ENCODE measurements at places on chromosomes 11 and 22.

GRCh38 chr22:26610072-26610958 lies 7.5 kb downstream of the CRYBB1 start:
- peak overlapping the region; percentile 97 for H3K27ac ChIP-seq
- H3K27me3 ChIP-seq, result peaks cover 13% of the 10 kb centered on the region
- no peak overlapping the region for H3K4me3 ChIP-seq
- DNase-seq, result no peak
- H3K36me3 ChIP-seq, result no peaks in the 10 kb centered on the region
- peaks cover 42% of the 10 kb centered on the region for H3K4me1 ChIP-seq

GRCh38 chr11:5833446-5833845 lies 8.3 kb downstream of the OR52E6 start:
- H3K4me1 ChIP-seq, result peaks cover 11% of the 10 kb centered on the region
- peaks cover 10% of the 10 kb centered on the region for H3K27me3 ChIP-seq

DNA sequence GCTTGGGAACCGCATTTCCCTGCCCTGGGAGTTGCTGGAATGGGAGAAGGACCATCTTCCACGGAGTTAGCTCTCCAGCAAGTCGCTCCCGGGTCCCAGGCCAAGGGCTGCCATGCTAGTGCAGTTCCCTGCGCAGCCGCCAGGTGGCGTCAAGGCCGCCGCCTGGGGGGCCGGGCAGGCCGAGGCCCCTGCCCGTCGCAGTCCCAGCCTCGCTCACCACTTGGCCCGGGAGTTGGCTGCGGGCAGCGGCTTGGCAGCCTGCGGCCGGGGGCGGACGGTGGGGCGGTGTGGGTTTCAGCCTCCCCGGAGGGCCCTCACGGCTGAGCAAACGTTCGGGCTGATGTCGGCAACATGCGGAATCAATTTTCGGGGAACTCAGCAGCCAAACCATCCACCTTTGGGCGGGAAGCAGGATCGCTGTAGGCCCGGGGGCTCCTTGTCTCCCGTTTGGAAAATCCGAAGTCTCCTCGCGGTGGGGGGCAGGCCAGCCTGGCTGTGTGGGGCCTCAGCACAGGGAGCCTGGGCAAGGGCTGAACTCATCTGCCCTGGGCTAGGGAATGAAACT lies 415.1 kb downstream of the SOX6 start:
- H3K4me3 ChIP-seq, result no peak overlapping the region
- H3K4me1 ChIP-seq, result no peaks in the 10 kb centered on the region
- no peaks in the 10 kb centered on the region for H3K27me3 ChIP-seq
- H3K36me3 ChIP-seq, result no peaks in the 10 kb centered on the region
- DNase-seq, result no peak

GRCh38 chr11:133414506-133414905 lies 117.8 kb downstream of the OPCML start:
- no peak overlapping the region for H3K4me3 ChIP-seq
- H3K27me3 ChIP-seq, result peaks cover 4% of the 10 kb centered on the region
- no peaks in the 10 kb centered on the region for H3K4me1 ChIP-seq
- no peaks in the 10 kb centered on the region for H3K36me3 ChIP-seq
- H3K27ac ChIP-seq, result no peak overlapping the region
- DNase-seq, result no peak

GRCh38 chr11:96143041-96143521 lies 199.9 kb downstream of the MAML2 start:
- no peaks in the 10 kb centered on the region for H3K36me3 ChIP-seq
- peaks cover 49% of the 10 kb centered on the region for H3K4me1 ChIP-seq
- H3K4me3 ChIP-seq, result no peak overlapping the region
- H3K27me3 ChIP-seq, result no peaks in the 10 kb centered on the region
- H3K27ac ChIP-seq, result no peak overlapping the region

DNA sequence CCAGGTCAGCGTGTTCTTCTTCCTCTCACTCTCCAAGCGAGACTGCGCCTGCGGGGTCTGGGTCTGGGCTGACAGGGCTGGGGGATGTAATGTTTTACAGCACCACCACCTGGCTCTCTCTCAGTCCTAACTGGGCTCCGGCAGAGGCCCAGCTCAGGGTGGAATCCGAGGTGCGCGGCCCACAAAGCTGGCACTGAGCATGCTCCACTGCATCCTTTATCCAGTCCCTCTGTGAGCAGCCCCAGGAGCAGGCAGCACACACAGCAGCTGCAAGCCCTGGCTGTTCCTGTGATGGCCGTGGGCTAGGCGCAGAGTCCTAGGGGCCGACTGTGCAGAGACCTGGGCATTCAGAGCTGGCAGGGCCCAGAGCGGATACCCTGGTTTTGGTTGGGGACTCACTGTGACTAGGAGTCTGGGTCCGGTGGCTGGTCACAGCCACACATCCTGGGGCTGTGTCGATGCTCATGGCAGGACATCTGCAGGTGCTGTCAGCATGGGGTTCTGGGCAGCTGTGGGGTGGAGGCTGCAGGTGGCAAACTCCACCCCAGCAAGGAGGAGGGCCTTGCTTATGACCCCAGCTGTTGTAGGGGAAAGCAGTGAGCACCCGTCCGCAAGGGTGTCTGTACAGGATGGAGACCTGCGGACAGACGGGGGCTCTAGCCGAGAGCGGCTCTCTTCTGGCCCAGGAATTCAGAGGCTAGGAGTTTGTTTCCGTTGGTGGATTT lies 4.0 kb downstream of the LRRC75B start:
- DNase-seq, result peak; percentile 53
- H3K4me1 ChIP-seq, result peaks cover 18% of the 10 kb centered on the region
- H3K27me3 ChIP-seq, result no peaks in the 10 kb centered on the region
- no peak overlapping the region for H3K27ac ChIP-seq
- H3K36me3 ChIP-seq, result no peaks in the 10 kb centered on the region

DNA sequence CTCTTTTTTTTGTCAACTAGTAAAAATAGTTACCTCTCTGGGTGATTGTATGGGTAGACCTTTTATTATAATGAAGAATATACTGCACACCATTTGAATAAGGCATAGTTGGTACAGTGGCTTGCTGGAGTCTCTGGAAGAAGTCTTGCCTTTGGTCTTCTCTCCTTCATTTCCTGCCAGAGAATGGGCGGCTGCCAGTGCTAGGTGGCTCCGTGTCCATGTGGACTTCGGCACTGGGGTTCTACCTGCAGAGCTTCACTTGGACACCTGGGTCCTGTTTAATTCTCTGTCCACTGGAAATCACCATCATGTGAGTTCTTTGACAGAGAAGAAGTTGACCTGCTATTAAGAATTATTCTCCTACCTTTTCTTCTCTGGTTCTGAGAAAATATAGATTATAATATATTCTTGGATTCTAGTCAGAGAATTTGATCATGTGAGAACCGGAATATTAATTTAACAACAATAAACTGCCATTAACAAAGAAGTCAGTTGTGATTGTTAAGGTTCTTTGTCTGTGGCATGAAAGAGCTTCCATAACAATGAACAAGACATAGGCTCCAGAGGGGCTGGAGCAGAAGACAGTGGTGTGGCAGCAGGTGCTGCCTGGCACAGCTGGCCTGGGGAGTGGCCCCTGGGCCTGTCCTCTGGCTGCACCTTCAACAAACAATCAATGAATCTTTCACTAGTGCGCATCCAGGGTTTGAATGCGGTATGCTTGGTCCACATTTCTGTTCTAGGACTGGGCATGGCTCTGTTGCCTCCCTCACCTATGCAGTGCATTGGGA lies 77.5 kb downstream of the PPFIBP2 start:
- no peak for DNase-seq
- H3K4me3 ChIP-seq, result no peak overlapping the region
- no peaks in the 10 kb centered on the region for H3K27me3 ChIP-seq

DNA sequence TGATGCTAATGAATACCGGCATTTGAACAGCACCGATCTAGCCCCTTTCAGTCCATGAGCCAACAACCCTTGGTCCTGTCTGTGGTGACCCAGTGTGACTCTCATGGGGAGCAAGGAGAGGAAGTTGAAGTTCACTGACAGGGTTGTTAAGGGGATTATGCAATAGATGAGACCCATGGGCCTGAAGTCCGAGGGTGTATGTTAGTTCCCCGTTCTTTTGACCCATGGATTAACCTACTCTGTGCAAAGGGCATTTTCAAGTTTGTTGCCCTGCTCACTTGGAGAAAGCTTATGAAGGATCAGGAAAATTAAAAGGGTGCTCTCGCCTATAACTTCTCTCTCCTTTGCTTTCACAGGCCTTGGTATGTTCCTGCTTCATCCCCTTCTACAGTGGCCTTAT lies 4.9 kb downstream of the PNPLA3 start:
- H3K36me3 ChIP-seq, result peaks cover 4% of the 10 kb centered on the region
- DNase-seq, result no peak
- no peak overlapping the region for H3K4me3 ChIP-seq
- H3K4me1 ChIP-seq, result peaks cover 7% of the 10 kb centered on the region
- no peaks in the 10 kb centered on the region for H3K27me3 ChIP-seq
- no peak overlapping the region for H3K27ac ChIP-seq

DNA sequence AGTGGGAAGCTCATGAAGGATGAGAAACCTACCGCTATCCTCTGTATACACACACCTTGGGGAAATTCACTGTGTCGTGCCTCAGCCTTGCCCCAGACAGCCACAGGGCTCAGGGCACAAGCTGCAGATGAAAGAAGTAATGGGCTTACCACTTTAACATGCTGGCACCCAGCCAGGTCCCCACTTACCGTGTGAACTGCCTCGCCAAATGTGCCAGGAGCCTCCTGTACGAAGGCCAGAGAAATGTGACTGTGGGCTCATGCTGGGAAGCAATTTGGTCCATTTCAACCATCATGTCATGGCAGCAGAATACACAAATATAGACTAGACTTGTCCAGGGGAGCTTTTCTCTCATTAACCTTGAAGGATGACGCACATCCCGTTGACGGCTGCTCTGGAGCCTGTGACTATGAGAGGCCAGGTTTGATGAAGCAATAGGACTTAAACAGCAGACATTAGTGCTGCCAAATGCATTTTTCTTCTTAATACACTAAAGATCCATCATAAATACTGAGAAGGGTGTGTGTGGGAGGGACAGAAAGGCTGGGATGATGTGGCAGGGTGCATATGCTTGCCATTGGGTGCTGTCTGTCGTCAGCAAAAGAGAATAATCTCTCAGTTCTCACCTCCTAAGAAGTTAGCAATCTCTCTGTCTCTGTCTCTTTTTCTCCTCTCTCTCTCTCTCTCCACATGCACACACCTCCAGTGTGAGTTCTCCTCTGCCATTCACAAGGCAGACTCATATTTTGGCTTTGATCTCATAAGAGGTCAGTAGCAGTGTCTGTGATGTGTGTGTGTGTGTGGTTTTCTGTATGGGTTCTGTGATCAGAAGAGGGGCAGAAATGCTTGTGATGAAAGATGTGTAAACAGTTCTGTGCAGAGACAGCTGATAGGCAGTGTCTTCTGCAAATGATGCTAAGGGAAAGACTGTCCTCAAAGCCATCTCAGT lies 142.4 kb downstream of the KIRREL3 start:
- H3K36me3 ChIP-seq, result no peaks in the 10 kb centered on the region
- peaks cover 3% of the 10 kb centered on the region for H3K4me1 ChIP-seq
- H3K27ac ChIP-seq, result no peak overlapping the region
- peaks cover 4% of the 10 kb centered on the region for H3K27me3 ChIP-seq
- no peak for DNase-seq

DNA sequence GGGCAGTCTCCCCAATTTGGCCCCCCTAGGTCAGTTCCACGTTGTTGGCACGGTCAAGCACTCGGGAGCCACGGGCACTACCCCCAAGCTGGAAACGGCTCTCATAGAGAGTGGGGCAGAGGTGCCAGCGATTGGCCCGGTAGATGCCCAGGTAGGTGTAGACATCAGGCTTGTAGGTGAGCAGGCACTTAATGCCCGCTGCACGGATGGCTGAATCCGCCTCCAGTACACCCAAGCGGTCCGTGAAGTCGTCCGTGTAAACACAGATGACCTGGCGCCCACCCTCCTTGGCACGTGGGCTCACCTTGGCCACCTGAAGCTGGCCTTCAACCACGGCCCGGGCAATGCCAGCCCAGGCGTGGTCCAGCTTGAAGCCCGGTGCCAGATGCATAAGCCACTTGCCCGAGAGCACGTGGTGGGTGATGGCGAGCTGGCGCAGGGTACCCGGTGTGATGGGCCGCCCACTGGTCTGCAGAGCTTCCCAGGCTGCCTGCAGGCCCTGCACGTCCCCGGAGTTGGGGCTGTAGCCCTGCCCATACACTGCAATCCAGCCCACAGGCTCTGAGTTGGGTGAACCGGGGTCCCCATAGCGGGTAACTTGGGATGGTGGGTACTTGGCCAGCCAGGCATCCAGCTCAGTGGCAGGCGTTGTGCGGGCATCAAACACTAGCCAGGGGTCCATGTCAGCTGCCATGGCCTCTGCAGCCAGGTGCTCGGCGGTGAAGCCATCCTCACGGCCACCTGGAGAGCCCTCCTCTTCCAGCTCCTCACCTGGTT lies 1.2 kb downstream of the C11orf68 start:
- peaks cover 9% of the 10 kb centered on the region for H3K36me3 ChIP-seq
- H3K4me1 ChIP-seq, result peaks cover 49% of the 10 kb centered on the region
- peak overlapping the region; percentile 76 for H3K4me3 ChIP-seq

- no peak overlapping the region for H3K27ac ChIP-seq
- no peaks in the 10 kb centered on the region for H3K4me1 ChIP-seq
- no peak for DNase-seq
- no peaks in the 10 kb centered on the region for H3K27me3 ChIP-seq
- peaks cover 3% of the 10 kb centered on the region for H3K36me3 ChIP-seq
Observed at GRCh38 chr11:126978911-126979310, 21.7 kb downstream of the KIRREL3 start.

- H3K27me3 ChIP-seq, result no peaks in the 10 kb centered on the region
- peaks cover 32% of the 10 kb centered on the region for H3K4me1 ChIP-seq
- no peak overlapping the region for H3K4me3 ChIP-seq
- no peak overlapping the region for H3K27ac ChIP-seq
- no peak for DNase-seq
Observed at GRCh38 chr22:35991168-35991567, 37.5 kb downstream of the RBFOX2 start.

DNA sequence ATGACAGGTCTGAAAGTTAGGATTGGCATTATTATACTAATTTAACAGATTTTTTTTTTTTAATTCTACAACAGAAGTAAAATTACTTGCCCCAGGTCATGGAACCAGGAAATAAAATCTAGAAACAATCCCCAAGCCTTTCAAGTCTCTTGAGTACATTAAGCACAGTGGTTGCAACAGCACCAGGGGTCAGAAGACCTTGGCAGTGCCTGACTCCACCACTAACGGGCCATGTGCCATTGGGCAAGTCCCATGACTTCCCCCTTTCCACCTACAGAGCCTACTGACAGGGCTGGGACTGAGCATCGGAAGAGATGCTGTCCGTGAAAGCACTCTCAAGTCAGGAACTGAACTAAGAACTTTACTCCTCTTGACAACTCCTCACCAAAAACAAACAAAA lies 98.6 kb upstream of the AKIP1 start:
- no peak overlapping the region for H3K27ac ChIP-seq
- H3K36me3 ChIP-seq, result no peaks in the 10 kb centered on the region
- peaks cover 52% of the 10 kb centered on the region for H3K4me1 ChIP-seq
- H3K4me3 ChIP-seq, result no peak overlapping the region
- no peaks in the 10 kb centered on the region for H3K27me3 ChIP-seq

DNA sequence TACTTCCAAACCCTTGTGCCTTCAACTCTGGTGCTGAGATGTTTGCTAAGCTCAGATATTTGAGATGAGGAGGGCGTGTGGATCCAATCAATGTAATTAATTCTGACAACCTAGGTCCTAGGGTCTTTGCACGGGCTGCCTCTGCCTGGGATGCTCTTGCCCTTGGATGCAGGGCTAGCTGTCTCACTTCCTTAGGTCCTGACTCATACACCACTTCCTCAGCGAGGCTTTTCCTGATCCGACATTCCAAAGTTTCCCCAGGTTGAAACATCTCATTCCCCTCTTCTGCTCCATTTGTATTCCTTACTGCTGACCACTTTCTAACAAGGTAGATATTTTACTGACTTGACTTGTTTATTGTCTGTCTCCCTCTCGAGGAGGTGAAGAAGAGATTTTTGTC lies 43.0 kb upstream of the NTM start:
- no peaks in the 10 kb centered on the region for H3K36me3 ChIP-seq
- DNase-seq, result no peak
- no peak overlapping the region for H3K27ac ChIP-seq

- H3K4me1 ChIP-seq, result peaks cover 15% of the 10 kb centered on the region
- no peak overlapping the region for H3K27ac ChIP-seq
- DNase-seq, result no peak
- no peak overlapping the region for H3K4me3 ChIP-seq
- H3K36me3 ChIP-seq, result no peaks in the 10 kb centered on the region
Observed at GRCh38 chr22:49009359-49010063, 818.2 kb downstream of the BRD1 start.

Measured in chondrocyte (in vitro differentiated cells).